Upper lobe of left lung (tissue), 6 donors: ENCODE measurements at places on chromosomes 16 and 17. TPM values are rescaled to one million over a fixed set of nuclear protein-coding genes. Genes with fewer than 3 reads are reported as not detected.

The ADORA2B gene
- total RNA-seq, result 6.7 TPM

The SRSF1 gene
- 152 TPM for total RNA-seq

GRCh38 chr17:51000835-51001638 is 119.6 kb downstream of the SPAG9 start:
- no peak for DNase-seq
- H3K4me3 ChIP-seq, result no peak overlapping the region
- H3K36me3 ChIP-seq, result peaks cover 41% of the 10 kb centered on the region
- H3K4me1 ChIP-seq, result no peaks in the 10 kb centered on the region
- H3K27me3 ChIP-seq, result no peaks in the 10 kb centered on the region

DNA sequence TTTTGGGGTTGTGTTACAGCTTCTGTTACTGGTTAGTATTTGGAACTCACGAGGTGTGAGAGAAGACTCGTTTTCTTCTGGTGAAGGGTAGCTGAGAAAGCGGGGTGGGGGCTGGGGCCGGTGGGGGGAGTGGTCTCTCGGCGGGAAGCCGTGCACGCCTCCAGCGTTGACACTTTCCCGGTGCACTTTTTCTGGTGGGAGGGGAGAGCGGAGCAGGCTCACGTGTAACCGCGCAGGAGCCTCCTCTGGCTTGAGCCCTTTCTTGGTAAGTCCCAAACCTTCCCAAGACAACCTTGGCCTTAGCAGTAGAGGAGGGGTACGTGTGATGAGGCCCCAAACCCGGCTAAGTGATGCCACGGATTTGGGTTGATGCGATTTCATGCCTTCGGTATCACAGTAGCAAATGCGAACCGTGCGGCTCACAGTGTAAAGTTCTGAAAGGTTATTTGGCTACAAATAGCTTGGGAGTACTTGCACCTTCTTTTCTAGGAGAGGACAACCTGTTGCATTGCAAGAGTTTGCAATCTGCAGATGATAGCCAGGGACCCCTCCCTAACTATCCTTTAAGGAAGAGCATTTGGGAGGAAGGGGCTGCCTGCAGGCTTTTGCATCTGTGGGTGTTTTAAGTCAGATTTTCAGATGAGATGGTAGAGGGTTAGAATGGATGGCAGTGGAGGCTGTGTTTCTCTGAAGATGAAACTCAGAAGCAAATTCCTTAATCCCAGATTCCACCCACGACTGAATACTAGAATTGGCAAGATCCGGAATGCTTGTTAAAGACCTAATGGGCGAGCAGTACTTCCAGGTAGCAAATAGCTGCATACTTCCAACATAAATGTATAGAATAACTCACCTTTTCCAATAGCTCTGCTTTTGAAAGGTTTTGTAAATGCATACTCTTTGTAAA is 1.5 kb downstream of the HLF start:
- H3K27me3 ChIP-seq, result no peaks in the 10 kb centered on the region
- peak overlapping the region; percentile 78 for H3K27ac ChIP-seq
- no peaks in the 10 kb centered on the region for H3K36me3 ChIP-seq
- peak; percentile 60 for DNase-seq

- no peaks in the 10 kb centered on the region for H3K27me3 ChIP-seq
- DNase-seq, result no peak
- no peaks in the 10 kb centered on the region for H3K4me1 ChIP-seq
- H3K27ac ChIP-seq, result no peak overlapping the region
- no peaks in the 10 kb centered on the region for H3K36me3 ChIP-seq
These were observed 31.2 kb downstream of the TMEM238L start for GRCh38 chr17:10772425-10773380.

The ARL17B gene
- 47.1 TPM for total RNA-seq

- no peak for DNase-seq
- H3K27ac ChIP-seq, result no peak overlapping the region
- H3K4me1 ChIP-seq, result peaks cover 5% of the 10 kb centered on the region
- H3K4me3 ChIP-seq, result no peak overlapping the region
- no peaks in the 10 kb centered on the region for H3K27me3 ChIP-seq
- H3K36me3 ChIP-seq, result no peaks in the 10 kb centered on the region
These were observed 90.7 kb downstream of the USP31 start for GRCh38 chr16:23058576-23058975.

GRCh38 chr17:65644545-65644944 is 83.1 kb upstream of the AXIN2 start:
- no peak for DNase-seq
- H3K4me3 ChIP-seq, result no peak overlapping the region
- H3K4me1 ChIP-seq, result no peaks in the 10 kb centered on the region
- H3K36me3 ChIP-seq, result no peaks in the 10 kb centered on the region

DNA sequence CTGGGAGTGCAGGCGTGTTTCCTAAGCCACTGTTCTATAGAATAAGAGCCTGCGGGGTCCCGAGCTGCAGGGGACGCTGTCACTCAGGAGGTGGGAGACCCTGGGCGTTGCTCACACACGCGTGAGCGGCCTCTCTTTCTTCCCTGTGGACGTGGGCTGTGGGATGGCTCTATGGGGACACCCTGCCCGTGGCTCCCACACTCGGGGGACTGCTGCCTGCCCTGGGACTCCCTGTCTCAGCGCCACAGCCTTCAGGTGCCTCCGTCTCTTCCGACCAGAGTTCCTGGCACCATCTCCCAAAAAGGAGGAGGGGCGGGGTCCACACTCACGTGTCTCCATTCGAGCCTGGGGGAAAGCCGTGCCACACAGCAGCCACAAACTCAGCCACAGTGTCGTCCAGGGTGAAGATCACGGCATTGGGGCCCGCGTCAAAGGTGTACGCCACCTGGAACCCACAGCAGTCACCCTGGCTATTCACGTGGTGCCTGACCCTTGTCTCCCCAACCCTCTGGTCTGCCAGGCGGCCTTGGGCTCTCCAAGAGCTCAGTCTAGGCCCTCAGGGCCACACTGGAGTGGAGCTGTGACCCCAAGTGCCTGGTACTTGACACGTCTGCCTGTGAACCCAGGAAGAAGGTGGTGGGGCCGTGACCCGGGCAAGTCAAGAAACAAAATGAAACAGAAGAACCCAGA is 3.7 kb upstream of the CYBA start:
- no peaks in the 10 kb centered on the region for H3K27me3 ChIP-seq
- H3K36me3 ChIP-seq, result peaks cover 44% of the 10 kb centered on the region
- DNase-seq, result no peak
- H3K4me1 ChIP-seq, result peaks cover 24% of the 10 kb centered on the region

DNA sequence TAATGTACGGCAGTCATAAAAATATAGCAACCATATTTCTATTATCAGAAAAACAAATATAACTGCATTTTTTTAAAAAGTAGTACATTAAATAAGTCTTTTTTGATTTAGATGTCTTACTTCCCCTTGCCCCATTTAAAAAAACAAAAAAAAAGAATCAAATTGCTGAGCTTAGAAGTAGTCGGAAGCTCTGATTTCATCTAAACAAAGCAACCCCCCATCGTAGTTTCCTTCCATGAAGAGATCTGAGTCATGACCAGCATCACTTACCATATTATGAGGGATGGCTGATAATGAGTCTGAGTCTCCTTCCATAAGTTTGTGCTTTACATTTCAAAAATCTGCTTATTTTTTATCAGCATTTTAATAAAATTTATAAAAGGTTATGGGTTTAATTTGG is 86.2 kb downstream of the ITFG1 start:
- H3K27ac ChIP-seq, result no peak overlapping the region
- no peaks in the 10 kb centered on the region for H3K27me3 ChIP-seq
- no peaks in the 10 kb centered on the region for H3K4me1 ChIP-seq
- DNase-seq, result no peak
- peaks cover 5% of the 10 kb centered on the region for H3K36me3 ChIP-seq

DNA sequence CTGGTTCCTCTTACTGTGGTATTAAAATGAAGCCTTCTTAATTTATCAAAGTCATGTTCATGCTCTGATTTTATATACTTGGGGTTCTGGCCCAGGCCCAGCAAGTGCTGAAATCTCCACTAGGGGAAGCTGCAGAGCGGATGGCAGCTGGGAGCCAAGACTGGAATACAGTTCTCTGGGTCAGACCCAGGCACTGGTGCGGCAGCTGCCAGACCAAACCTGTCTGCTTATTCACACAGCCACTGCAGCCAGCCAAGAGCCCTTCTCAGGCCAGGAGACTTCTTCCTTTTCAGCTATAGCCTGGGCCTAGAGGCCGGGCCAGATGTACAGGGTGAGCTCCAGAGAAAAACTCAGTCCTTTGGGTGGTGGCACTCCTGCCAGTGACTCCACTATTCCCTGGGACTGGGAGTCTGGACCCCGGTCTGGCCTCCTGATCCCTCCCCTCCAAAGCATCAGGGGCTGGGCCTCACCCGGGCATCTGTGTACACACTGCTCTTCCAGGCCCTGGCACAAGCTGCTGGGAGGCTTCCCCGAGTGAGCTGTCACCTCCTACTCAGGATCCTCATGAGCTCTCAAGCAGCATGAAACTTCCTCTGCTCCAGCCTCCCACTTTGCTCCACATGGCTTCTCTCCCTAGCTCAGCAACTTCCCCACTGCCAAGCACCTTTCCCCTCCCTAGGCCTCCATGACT is 24.4 kb downstream of the ATP6V0D1 start:
- no peaks in the 10 kb centered on the region for H3K27me3 ChIP-seq
- H3K27ac ChIP-seq, result peak overlapping the region; percentile 88
- H3K4me3 ChIP-seq, result no peak overlapping the region
- DNase-seq, result no peak

GRCh38 chr17:47203984-47204721 is 5.0 kb upstream of the MYL4 start:
- H3K27ac ChIP-seq, result peak overlapping the region; percentile 82
- no peaks in the 10 kb centered on the region for H3K36me3 ChIP-seq
- no peak overlapping the region for H3K4me3 ChIP-seq
- H3K4me1 ChIP-seq, result peaks cover 17% of the 10 kb centered on the region
- no peaks in the 10 kb centered on the region for H3K27me3 ChIP-seq

DNA sequence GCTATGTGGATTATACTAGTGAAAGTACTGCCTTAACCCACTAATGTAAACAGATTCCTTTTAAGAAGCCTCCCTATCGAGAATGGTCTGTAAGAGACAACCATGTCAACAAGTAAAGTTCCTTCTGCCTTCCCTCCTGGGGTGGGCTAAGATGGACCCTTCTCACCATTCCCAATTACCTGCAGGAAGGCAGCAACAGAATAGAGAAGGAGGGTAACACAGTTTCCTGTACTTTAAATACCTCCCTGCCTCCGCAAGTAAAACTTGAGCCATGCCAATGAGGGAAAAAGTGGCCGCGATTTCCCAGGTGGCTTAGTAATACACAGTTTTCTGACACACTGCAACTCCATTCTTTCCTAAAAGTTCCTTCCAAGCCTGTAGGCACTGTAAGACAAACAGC is 45.2 kb downstream of the TOX3 start:
- no peak overlapping the region for H3K4me3 ChIP-seq
- no peak overlapping the region for H3K27ac ChIP-seq
- no peaks in the 10 kb centered on the region for H3K36me3 ChIP-seq
- H3K27me3 ChIP-seq, result no peaks in the 10 kb centered on the region

The SP6 gene
- total RNA-seq, result 1.9 TPM

DNA sequence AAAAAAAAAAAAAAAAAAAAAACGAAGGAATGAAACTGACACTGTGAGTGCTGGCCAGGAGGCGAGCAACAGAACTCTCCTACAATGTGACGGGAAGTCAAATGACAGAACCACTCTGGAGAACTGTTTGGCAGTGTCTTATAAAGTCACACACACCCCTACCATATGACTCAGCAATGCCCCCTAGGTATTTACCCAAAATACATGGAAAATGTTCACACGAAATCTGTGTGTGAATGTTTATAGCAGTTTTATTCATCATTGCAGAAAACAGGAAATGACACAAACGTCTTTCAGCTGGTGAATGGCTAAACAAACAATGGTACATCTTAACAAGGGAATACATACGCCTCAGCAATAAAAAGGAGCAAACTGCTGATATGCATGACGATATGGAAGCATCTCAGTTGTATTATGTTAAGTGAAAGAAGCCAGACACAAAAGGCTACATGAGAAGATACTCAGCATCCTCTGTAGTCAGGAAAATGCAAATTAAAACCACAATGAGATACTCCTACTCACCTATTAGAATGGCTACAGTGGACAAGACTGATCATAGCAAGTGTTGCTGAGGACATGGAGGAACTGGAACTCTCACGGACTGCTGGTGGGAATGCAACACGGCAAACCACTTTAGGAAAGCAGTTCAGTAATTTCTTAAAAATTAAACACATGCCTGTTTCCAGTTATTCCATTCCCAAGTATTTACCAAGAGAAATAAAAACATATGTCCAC is 74.7 kb downstream of the TBC1D16 start:
- H3K27me3 ChIP-seq, result no peaks in the 10 kb centered on the region
- no peak for DNase-seq
- no peaks in the 10 kb centered on the region for H3K4me1 ChIP-seq
- H3K27ac ChIP-seq, result no peak overlapping the region
- no peaks in the 10 kb centered on the region for H3K36me3 ChIP-seq

The ZSCAN10 gene
- not detected for total RNA-seq
